Left cardiac atrium (tissue), 4 donors: ENCODE measurements at places on chromosomes 7 and 10. TPM values are rescaled to one million over a fixed set of nuclear protein-coding genes. Genes with fewer than 3 reads are reported as not detected.

- no peak for DNase-seq
Observed at GRCh38 chr7:97075928-97076327, 41.6 kb upstream of the SDHAF3 start.

DNA sequence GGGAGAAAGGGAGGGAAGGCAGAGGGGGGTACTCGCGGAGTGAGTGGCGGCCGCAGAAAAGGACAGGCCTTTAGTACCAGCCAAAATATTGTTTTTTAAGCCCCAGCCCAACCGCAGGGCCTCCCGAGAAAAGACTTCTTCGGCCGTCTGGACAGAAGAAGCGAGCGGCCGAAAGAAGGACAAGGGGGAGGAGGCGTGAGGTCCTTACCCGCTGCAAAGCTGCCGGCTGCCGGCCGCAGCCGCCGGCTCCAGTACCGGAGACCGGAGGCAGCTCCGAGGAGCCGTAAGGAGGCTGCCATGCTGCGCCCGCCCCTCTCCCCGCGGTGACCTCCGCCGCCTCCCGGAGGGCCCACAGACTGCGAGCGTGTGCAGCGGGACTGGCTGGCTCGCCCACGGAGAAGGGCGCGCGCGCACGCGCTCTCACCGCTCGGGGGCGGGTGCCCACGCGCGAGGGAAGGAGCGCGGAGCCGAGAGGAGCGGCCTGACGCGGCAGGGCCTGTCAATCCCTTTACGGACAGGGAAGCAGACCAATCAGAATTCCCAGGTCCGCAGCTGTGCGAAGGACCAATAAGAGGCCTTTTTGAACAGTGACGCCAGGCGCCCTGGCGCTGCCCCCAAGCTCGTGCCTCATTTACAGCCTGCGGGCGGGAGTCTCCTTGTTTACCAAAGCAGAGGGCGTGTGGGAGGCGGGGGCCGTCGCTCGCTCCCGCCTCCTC is at the start of gene HIBADH:
TSS of gene HIBADH (minus strand) at position 394 of the 716 bp plus-strand sequence. CDS start at position 299, 95 bp downstream.
- peak; percentile 99 for DNase-seq

C10orf67 gene
- 0.27 TPM for total RNA-seq

- no peak for DNase-seq
Observed at GRCh38 chr7:50751146-50751545, 31.6 kb downstream of the GRB10 start.

GRCh38 chr10:128833671-128834070 is 633.4 kb upstream of the MGMT start:
- no peak for DNase-seq
